ENCODE measurements at places on chromosomes 7 and 10. TPM values are rescaled to one million over a fixed set of nuclear protein-coding genes. Genes with fewer than 3 reads are reported as not detected.

DNA sequence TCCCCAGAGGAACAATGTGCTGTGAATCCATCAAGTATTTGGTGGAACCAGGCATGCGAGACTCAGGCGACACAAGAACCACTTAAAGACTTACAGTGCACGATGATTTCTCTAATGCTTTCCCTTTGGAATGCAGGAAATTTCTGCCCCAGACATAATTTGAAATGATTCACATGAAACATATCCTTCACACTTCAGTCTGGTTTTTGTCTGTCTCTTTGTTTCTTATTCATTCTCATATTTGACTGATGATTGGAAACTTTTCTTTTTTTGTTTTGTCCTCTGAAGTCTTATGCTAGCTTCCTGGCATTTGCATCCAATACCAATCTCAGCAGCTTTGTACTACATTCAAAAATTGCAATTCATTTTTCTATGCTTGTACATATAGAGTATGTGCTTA lies 502.8 kb downstream of the PHTF2 start:
- H3K4me1 ChIP-seq = peaks cover 39% of the 10 kb centered on the region
- peak overlapping the region; percentile 79 for H3K27ac ChIP-seq
- no peaks in the 10 kb centered on the region for H3K36me3 ChIP-seq
- no peaks in the 10 kb centered on the region for H3K27me3 ChIP-seq
- peak overlapping the region; percentile 29 for H3K4me3 ChIP-seq

GRCh38 chr7:137717811-137718271 lies 128.9 kb downstream of the DGKI start:
- H3K27me3 ChIP-seq = no peaks in the 10 kb centered on the region
- H3K27ac ChIP-seq = peak overlapping the region; percentile 66
- peak; percentile 72 for DNase-seq
- peaks cover 32% of the 10 kb centered on the region for H3K4me1 ChIP-seq

DNA sequence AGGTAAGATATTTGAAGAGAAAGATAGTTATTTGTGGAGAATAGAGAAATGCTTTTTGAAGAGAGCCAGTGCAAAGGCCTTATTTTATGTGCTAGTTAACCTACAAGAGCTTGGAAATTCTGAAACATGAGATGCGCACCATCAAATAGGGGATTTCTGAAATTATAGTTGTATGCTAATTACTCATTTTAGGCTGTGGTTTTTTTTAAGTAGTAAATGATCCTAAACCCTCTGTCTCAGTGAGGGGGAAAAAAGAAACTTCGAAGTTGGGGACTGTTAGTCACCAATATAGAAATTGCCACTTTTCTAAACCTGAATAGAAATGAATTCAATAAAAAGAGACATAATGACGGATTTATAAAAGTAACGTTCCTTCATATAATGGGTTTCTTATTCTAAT lies 119.3 kb upstream of the MDFIC start:
- H3K36me3 ChIP-seq = no peaks in the 10 kb centered on the region
- no peaks in the 10 kb centered on the region for H3K27me3 ChIP-seq
- H3K27ac ChIP-seq = no peak overlapping the region
- no peak overlapping the region for H3K4me3 ChIP-seq
- H3K4me1 ChIP-seq = no peaks in the 10 kb centered on the region
- DNase-seq = no peak

STN1 gene
- 20.6 TPM for total RNA-seq

CUBN gene
- 0.88 TPM for total RNA-seq

- peak; percentile 52 for DNase-seq
- no peaks in the 10 kb centered on the region for H3K36me3 ChIP-seq
- no peak overlapping the region for H3K27ac ChIP-seq
- peaks cover under 1% of the 10 kb centered on the region for H3K27me3 ChIP-seq
Observed at GRCh38 chr10:132508581-132509443, 28.8 kb upstream of the INPP5A start.

PCGF5 gene
- total RNA-seq = 99.2 TPM

STOX1 gene
- 0.29 TPM for total RNA-seq

All from osteoblast (primary cell).